ENCODE measurements at places on chromosomes 13 and 19.

DNA sequence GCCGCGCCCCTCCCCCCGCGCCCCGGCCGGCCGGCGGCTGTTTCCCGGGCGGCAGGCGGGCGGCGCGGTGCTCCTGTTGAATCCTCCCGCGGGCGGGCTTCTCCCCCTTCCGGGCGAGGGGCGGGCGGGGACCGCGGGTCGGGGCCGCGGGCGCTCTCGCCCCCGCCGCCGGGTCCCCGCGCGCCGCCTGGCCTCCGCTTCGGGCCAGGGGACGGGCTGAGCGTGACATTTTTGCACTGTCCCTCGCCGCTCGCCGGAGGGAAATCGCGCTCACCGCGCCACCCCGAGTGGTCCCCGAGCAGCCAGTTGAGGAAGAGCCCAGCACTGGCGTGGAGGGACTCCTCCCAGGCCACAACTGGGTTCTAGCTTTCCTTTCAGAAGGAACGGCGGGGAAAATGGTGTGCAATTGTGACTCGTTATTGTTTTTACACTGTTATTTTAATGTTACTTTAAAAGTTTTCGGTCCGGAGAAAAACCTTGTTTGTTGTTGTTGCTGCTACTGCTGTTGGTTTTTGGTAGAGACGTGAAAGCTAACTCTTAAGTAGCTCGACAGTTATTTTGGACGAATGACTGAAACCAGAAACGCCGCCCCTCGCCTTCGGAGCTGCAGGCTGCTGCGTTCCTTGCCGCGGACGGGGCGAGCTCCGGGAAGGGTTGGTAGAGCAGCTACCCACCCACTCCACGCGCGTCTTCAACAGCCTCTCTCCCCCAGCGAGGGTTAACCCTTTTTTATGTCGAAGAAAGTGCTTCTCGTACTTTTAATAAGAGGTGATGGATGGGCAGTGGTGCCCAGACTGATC lies 959 bp downstream of the PDS5B start:
- H3K4me3 ChIP-seq: peak overlapping the region; percentile 96
- H3K27me3 ChIP-seq: peaks cover 7% of the 10 kb centered on the region
- peak overlapping the region; percentile 94 for H3K27ac ChIP-seq
- DNase-seq: peak; percentile 68
- H3K4me1 ChIP-seq: peaks cover 39% of the 10 kb centered on the region
- H3K36me3 ChIP-seq: peaks cover 6% of the 10 kb centered on the region

- H3K4me3 ChIP-seq: no peak overlapping the region
- H3K27me3 ChIP-seq: peaks cover 12% of the 10 kb centered on the region
- H3K27ac ChIP-seq: no peak overlapping the region
- no peak for DNase-seq
- no peaks in the 10 kb centered on the region for H3K4me1 ChIP-seq
These were observed 204.9 kb upstream of the MIR17HG start for GRCh38 chr13:91142572-91142971.

- H3K27me3 ChIP-seq: no peaks in the 10 kb centered on the region
- no peak for DNase-seq
- no peak overlapping the region for H3K27ac ChIP-seq
These were observed 420.7 kb downstream of the PCDH9 start for GRCh38 chr13:66809485-66809884.

- DNase-seq: no peak
- peak overlapping the region; percentile 90 for H3K27ac ChIP-seq
- H3K27me3 ChIP-seq: no peaks in the 10 kb centered on the region
- H3K36me3 ChIP-seq: peaks cover 22% of the 10 kb centered on the region
These were observed 555 bp downstream of the NR2C2AP start for GRCh38 chr19:19202707-19203011.

DNA sequence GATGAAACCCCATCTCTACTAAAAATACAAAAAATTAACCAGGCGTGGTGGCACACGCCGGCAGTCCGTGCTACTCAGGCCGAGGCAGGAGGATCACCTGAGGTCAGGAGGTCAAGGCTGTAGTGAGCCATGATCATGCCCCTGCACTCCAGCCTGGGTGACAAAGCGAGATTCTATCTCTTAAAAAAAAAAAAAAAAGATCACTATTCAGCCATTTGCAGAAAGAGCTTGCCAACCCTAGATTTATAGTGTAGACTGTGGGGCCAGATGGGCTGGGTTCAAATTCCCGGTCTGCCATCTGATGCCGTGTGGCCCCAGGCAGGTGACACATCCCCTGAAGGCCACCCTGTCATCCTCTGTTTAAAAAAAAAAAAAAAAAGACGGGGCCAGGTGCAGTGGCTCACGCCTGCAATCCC lies 28.9 kb downstream of the SMIM24 start:
- H3K4me1 ChIP-seq: peaks cover 8% of the 10 kb centered on the region
- no peak overlapping the region for H3K4me3 ChIP-seq
- DNase-seq: no peak
- no peaks in the 10 kb centered on the region for H3K27me3 ChIP-seq

GRCh38 chr19:51147663-51148062 lies 5.6 kb downstream of the SIGLEC7 start:
- peak; percentile 5 for DNase-seq
- H3K4me1 ChIP-seq: no peaks in the 10 kb centered on the region
- H3K27me3 ChIP-seq: peaks cover 39% of the 10 kb centered on the region
- no peak overlapping the region for H3K27ac ChIP-seq
- no peaks in the 10 kb centered on the region for H3K36me3 ChIP-seq
- H3K4me3 ChIP-seq: no peak overlapping the region

Data from activated CD8-positive, alpha-beta memory T cell treated with anti-CD3 and anti-CD28 coated beads, Interleukin-2, amount 10 ng/mL, durations not matched to agents 7 days and 5 days (primary cell).